ENCODE measurements at places on chromosomes 3 and 15.
A peak's percentile ranks its signal among the peaks of the same experiment; 100 is the strongest.

GRCh38 chr3:100087198-100087597 is 27.1 kb downstream of the FILIP1L start:
- no peak for DNase-seq

DNA sequence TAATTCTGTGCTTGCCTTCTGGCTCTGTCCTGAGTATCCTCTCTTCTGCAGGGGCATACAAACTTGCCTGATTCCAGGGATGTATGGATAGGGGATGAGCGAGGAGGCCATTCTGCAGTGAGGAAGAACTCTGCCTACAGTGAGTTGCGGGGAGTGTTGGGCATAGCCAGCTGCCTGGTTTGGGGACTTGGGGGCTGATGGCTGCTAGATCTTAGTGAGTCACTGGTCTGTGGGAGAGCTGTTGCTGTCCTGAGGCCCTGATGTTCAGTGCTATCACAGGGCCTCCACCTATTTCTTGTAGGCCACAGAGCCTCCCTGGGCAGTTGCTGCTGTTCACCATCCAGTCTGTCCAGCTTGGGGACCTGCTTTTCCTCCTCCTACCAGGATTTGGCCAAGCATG is 20.3 kb downstream of the CDAN1 start:
- DNase-seq, result no peak

DNA sequence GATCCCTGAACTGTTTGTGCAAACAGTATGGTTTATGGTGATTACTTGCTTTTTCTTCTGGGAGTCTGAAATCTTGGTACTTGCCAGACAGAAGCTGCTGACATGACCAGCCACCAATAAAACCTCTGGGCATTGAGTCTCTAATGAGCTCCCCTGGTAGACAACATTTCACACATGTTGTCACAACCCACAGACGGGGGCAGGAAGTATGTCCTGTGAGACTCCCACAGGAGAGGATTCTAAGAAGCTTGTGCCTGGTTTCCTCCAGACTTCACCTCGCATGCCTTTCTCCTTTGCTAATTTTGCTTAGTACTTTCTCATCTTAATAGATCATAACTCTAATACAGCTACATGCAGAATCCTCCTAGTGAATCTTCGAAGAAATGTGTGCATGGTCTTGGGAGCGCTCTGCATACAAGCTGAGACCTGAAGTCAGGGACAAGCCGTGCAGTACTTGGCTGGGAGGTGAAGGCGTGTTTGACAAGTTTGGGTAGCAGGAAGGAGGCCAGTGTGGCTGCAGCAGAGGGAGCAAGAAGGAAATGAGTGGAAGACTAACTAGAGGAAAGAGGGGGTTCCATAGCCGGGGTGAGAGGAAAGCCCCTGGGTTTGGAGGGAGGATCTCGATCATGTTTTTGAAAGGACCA is 49.0 kb downstream of the B3GNT5 start:
- DNase-seq, result no peak

DNA sequence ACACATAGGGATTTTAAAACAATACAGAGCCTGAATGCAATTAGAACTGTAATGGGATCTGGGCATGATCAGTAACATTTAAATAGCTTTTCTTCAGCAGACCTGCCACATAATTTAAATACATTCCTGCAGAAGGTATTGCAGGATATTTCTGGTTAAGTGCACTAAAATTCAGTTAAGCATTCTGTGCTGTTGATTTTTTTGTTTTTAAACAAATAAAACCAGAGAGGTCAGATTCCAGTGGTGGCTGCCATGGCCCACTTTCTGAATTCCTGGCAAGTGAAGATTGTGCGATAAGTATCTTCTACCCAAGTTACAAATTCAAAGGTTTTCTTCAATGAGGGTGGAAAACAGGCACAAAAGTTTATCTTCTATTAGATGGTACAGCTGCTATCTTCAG is 98.7 kb downstream of the RAP2B start:
- DNase-seq, result no peak

DNA sequence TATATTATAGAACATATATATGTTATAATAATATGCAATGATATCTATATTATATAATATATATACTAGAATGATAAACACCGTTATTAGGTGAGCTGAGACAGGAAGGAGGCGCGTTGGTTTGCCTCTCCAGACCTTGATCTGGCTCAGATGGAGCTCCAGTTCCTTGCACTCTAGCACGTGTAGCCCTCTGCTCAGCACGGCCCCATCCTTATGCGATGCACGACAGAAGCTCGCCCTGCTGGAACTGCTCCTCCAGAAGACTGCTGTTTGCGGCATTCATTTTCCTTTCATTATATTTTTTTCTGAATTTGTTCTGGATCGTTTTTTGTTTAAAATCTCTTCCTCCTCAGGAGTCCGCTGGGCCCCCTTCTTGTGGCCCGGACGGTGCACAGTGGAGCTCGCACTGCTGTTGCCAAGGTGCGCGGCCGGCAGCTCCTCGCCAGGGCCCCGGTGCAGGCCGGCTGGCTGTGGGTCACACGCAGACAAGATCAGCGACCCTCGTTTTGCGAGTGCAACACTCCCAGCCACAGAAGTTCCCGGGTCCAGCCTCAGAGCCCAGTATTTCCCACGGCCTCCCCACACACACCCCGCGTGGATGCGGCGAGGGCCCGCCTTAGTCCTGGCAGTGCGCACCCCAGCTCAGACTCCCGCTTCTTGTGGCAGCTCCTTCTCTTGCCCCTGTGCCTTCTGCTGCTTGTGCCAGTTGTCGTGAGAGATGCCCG is 112.2 kb downstream of the CHL1 start:
- no peak for DNase-seq

GRCh38 chr3:50192689-50193141 is 1.3 kb downstream of the GNAT1 start:
- DNase-seq, result peak; percentile 91

- DNase-seq, result no peak
These were observed 74.8 kb downstream of the DNASE1L3 start for GRCh38 chr3:58135712-58136543.

DNA sequence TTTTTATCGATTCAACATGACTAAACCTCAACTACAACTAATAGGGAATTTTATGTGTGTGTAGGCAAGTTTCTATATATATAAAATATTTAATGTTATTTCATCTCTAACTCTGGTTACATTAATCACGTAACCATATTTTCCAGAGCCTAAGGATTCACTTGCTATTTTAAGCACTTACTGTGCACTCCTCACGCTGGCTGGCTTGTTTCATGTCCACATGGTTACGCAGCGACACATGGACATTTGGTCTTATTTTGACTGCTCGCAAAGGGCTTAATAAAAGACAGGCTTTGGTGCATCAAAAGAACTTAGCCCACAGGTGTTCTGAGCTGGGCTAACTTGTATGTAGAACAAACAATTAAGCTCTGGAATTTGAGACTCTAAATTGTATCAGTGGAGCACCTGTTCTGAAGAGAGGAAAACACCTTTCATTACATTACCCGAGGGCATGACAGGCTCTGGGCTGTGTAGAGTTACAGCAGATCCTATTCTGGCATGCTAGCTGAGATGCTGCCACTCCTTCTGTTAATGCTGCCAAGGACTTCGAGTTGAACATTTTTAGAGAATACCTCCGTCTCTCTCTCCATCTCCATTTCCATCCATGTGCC is 130.0 kb upstream of the NR2F2 start:
- no peak for DNase-seq

DNA sequence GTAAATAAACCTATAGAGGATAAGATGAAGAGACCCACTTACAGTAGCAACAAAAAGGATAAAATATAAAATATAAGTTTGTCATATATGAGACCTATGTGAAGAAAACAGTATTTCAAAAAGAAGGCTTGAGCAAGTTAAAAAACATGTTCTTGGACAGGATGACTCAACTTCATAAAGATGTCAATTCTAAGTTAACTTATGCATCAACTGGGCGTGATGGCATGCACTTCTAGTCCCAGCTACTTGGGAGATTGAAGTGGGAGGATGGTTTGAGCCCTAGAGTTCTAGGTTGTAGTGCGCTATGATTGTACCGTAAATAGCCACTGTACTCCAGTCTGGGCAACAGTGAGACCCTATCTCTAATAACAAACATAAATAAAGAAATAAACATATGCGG is 59.7 kb downstream of the PDCD6IP start:
- DNase-seq, result no peak

DNA sequence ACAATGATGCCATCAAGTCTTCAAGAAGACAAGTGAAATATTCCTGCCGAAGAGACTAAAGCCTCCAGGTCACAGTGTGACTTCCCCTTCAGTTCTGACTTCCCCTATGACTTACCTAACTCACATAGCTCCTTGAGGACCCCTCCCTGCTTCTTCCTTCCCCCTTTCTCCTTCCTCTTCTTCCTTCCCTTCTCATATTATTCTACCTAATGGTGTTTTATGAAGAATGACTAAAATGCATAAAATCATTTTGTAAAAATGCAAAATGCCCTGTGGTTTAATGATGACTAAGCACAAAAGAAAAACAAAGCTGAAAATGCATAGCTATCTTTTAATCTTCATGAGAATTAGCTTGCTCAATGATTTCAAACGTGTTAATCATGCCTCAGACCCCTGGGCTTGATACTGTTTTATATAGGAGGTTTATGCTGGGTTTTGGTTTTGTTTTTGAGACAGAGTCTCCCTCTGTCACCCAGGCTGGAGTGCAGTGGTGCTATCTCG is 26.1 kb upstream of the TM4SF4 start:
- DNase-seq, result no peak

All from mesothelial cell of epicardium (in vitro differentiated cells).